Activated CD4-positive, alpha-beta T cell treated with anti-CD3 and anti-CD28 coated beads for 1 hour (primary cell): ENCODE measurements at places on chromosomes 4 and X.

DNA sequence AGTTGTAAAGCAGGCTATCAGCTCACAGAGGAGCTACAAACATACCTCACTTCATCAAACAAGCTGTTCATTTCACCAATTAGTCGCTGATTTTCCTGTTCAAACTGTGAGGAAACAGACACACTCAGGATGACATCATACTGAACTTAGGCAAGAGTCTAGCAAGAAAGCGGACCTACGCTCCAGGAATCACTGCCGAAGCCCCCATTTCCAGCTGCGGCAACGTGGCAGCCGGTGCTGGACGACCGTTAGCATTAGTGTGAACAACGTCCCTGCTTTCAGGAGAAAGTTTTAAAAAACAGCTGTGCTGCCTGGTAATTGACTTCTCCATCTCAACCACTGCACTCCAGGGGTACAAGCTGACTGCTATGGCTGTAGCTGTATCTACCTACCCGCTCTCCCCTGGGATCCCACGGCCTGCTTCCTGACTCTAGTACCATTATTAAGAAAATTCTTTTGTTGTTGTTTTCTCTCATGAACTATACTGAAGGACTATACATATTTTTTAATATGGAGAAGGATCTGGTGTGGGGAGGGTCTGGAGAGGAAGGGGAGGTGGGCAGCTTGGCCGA is 38.3 kb downstream of the NSG1 start:
- DNase-seq: no peak

DNA sequence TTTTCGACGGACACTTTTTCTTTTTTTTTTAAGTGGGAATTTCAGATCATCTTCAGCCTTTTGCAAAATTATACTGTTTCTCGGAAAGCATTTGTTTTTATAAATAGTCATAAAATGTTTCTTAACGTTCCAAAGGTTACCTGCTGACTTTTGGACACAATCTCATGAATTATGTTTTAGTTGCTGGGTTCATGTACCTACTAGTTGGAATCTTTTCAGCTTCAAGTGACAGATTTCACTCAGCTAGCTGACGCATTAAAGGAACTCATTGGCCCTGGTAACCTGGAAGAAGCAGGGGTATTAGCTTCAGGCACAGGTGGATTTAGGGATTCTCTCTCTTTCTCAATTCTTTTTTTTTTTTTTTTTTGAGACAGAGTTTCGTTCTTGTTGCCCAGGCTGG is 66.5 kb downstream of the TMEM131L start:
- no peak for DNase-seq

GRCh38 chr4:78774417-78774816 is 1.7 kb upstream of the BMP2K start:
- no peak for DNase-seq

DNA sequence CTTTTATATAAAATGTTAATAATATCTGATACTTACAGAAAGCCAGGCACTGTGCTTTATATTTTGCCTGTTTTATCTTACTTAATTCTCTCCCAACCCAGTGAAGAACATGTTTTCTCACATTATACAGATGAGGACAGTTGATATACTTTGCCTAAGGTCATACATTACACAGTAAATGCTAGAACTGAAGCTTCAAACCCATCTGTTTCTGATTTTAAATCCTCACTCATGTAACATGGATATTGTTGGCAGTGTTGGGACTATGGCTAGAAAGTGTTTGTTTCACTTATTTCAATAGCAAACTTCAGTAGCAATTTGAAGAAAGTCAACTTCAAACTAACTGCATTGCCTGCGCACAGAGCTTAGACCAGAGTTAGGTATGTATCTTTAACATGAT is 57.4 kb downstream of the RAPGEF2 start:
- no peak for DNase-seq

- DNase-seq: no peak
These were observed 25.8 kb upstream of the RPL39 start for GRCh38 chrX:119817130-119817690.

DNA sequence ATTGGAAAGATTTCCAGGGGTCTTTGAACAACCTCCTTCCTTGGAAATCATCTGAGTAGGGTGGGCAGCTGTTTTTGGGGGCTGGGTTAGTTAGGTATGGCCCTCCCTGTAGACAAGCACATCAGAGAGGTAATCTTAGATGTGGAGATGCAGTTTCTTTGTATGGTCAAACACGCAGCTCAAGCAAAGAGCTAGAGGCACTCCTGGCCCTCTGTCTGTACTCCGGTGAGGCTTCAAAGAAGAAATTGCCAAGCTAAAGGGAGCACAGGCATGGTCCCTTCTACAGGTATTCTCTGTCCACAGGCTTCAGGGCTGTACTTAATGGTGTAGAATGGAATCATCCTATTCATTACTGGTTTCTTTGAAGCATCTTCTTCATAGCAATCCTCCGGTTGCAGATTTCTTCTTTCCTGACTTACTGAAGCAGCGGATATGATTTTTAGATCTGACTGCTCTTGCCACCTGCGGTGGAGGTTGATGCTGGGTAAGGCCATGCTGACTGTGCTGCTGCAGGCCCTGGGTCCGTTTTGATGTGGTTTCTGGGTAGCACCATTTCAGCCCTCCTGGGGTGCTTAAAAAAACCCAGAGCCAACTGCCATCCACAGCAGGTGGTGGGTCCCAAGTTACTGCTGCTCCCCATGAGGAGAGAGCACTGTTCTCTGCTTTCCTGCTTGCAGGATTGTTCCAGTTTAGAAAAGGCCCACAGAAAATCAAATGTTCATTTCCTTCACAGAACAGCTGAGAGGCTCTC is 318.9 kb upstream of the GATB start:
- DNase-seq: no peak

DNA sequence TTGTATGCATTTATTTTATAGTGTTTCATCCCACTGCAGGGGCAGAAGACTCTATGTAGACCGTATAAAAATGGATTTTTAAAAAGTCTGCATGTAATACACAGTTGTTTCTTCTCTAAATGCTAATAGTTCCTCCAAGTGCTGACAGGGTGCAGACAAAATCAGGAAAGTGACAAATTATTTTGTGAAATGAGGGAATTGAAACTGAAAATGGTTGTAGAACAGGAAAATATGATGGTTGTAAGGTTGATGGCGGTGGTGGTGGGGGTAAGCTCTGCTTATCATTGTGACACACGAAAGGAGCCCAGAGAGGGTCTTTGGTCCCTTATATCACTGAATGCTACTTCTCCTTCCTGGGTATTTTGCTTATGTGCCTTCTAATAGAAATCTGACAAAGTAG is 4.3 kb downstream of the IL15 start:
- no peak for DNase-seq
